ENCODE measurements at places on chromosomes 12 and 14.
A peak's percentile ranks its signal among the peaks of the same experiment; 100 is the strongest.

- peak; percentile 52 for DNase-seq
These were observed 87.1 kb downstream of the SINHCAF start for GRCh38 chr12:31238764-31239387.

DNA sequence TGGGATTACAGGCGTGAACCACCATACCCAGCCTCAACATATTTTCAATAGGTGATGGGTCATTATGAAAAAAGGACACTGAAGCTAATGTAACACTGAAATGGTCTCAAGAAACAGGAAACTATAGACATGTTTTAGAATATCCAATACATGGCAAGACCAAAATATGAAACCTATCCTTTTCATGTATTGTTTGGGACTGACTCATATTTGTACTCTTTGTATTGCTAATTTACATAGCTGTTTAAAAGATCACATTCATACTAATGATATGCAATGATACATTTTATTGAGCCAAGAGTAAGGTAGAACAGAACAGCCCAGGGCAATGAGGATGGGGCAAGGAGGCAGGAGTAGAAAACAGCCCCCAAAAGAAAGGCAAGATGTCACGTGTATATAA, 32.6 kb downstream of the RESF1 start:
- DNase-seq = no peak

GRCh38 chr12:110556705-110557104, 26.4 kb downstream of the PPTC7 start:
- no peak for DNase-seq

DNA sequence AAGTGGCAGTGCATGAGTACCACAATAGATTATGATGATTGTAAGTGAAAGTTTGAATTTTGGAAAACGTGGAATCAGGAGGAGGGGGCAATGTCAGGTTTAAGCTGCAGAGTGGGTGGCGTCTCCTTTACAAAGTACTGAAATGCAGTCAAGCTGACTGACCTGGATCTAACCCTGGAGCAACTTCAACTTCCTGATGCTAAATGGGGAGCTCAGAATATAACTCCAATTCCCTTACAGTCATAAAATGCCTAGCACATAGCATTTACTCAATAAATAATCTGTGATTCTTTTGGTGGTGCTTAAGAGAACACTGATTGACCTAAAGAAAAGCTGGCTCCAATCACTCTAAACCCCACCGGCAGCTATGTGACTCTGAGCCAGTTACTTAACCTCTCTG, 38.5 kb downstream of the CCDC60 start:
- no peak for DNase-seq

Data from AG10803 (cell line).